ENCODE measurements at places on chromosomes 6 and 20.

DNA sequence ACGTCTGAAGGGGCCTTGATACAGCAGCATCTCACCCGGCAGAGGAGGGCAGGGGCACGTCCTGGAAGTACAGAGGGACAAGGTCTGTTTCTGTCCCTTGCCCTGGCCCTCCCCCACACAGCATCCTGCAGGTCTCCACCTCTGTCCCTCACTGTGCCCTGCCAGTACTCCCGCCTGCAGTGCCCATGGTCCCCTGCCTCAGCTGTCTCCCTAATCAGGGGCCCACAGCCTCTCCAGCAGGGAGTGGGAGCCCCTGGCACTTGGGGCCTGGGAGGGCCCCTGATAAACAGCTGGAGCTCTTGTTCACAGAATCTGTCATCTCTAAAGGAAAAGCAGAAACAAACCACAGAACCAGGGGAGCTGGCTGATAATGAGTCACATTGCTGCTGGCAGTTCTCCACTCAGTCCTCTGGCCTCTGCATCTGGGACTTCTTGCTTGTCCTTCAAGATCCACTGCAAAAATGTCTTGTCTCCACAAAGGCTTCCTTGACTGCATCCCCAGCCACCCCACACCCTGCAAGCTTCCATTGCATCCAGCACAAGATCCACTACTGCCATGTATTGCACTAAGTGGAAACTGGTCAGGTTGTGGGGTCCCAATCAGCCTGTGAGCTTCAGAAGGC is 33.2 kb upstream of the TAF8 start:
- peak; percentile 58 for DNase-seq

- DNase-seq, result no peak
Measured at GRCh38 chr6:168562576-168563151, 121.7 kb downstream of the SMOC2 start.

DNA sequence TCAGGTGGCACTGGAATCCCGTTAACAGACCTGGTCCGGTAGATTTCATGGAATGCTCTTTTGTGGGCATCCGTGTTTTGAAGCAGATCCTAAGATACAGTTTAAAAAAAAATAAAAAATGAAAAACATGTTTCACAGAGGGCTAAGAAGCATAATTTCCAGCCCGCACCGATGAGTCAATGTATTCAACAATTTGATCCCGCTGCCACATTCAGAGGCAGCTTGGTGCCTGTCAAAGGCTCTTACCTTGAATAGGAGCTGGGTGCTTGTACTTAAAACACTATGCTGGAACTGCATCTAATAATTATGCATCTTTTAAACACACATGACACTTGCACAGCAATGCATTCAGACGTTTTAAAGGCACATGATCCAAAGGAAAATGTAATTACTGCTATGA is 164.8 kb downstream of the SYNE1 start:
- no peak for DNase-seq

DNA sequence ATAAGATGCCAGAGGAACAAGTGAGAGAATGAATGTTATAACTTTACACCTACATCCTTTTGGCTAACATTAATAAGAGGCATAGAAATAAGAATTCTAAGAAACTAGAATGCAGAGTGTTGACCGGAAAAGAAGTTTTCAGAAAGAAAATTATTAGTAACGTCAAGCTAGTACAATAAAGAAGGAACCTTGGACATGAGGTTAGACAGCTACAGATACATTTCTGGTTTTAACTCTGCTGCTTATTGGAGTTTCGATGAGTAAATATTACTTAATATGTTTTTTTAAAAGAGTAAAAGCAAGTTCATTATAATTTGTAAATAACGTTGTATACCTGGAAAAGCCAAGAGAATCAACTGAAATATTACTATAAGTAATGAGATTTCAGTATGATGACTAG is 22.7 kb downstream of the TAB2 start:
- no peak for DNase-seq

DNA sequence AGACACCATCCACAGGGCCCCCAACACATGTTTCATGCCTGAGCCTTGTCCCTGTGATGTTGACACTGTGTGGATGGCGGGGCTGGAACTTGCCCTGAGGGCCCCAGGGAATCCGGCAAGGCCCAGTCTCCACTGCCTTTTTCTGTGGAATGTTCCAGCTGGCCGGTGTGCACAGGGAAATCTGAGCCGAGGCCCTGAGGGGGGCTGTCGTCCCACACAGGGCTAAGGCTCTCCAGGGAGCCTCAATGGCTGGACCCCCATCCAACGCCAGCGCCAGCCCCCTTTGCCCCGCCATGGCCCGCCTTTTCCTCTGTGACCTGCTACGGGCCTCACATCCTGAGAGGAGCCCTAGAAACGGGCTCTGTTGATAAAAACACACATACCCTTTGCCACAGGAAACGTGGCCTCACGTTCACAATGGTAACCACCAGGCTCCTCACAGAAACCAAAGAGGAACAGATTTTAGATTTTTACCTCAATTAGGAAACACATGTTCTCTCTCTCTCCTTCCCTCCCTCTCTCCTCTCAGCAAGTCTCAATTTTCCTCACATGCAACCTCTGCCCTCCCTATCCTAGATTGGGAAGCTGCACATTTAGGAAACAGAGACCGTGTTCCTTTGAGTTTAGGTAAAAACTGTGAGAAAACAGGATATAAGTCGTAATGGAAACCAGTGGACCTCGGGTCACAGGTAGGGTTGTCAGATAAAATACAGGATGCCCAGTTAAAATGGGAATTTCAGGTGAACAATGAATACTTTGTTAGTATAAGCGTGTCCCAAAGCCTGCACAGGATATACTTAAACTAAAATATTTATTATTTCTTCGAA is 13.7 kb upstream of the ZNF831 start:
- peak; percentile 78 for DNase-seq

DNA sequence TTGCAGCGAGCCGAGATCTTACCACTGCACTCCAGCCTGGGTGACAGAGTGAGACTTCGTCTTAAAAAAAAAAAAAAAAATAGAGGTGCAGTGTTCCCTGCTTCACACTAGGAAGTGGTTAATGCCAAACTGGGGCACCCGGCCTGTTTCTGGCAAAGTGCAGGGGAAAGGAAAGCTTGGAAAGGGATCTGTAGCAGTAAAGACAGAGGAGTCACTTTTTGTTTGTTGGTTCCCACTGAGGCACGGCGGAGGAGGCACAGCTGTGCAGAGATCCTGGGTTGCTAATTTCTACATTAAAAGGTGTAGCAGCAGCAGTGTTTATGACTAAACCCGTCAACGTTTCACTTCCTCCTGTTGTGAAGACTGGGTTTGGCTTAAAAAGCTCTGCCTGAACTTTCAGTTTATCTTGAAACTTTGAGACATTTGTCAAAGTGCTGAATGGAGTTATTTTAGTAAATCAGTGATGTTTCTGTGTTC is 125.6 kb downstream of the CARMIL1 start:
- peak; percentile 57 for DNase-seq

DNA sequence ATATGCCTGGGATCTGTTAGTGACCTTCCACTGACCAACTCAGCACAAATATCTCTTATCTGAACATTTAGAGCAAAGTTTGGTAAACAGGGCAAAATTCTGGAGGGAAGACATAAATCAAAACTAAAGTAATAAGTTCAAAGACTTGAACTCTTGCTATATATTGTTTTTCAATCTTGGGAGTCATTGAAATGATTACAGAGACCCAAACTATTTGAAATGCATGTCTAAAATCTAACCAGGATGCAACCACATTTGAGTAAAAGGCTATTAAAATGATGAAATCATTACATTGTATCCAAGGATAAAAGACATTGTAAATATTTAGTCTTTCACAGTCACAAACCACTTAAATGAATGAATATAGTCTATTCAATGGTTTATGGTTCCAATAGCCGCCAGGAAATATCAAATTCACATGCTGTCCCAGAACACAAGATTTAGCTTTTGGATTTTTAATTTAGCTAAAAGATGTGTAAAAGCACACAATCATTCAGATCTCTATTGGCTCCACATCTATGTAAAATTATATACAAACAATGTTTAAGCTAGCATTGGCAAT is 256.6 kb upstream of the EPHA7 start:
- no peak for DNase-seq

DNA sequence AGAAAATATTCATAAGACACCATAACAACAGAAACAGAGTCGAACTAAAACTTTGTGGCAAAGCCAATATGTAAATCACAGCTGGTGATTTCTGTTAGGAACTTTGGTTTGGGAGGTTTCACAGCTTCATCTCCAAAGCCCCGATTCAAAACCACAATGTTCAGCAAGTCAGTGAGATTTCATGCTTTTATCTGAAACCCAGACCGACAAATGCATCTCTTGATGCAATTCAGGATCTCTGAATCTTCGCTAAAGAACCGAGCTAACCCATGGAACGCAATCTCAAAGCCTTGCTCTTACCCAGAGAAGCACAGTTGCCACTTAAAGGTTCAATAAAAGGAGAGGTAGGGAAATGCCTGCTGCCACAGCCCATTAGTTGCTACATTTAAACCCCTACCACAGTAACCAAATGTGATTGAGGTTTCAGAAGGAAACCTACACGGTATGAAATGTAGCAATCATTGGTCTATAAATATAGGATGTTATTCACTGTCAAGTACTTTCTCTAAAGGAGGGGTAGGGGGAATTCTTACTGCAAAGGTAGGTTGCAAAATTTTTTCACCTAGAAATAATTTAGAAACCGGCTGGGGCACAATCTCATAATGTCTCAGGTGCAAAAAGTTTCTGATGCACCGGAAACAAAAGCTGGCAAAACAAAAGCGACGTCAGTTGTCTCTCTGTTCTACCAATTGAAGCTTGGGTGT is 381.0 kb upstream of the ARID1B start:
- DNase-seq, result peak; percentile 33

GRCh38 chr20:24487648-24488047 is 18.2 kb downstream of the SYNDIG1 start:
- DNase-seq, result no peak

GRCh38 chr6:43203029-43203717 is 21.2 kb downstream of the CUL9 start:
- no peak for DNase-seq

DNA sequence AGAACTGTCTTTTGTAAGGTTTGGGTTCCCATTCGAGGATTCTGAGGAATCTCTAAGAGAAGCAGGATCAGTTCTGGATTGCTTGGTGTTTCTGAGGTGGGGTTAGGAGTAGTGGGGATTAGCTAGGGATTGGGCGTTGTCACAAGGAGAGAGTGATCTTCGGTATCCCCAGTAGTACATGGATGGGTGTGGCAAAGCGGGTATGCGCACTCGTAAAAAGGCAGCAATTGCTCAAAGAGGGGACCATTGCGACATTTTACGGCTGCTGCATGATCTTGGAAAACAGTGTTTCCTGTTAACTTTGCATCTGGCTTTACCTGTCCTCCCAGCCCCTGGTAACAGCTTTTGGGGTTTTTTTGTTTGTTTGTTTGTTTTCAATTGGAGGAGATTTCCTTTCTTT is 9.7 kb upstream of the ZSCAN9 start:
- no peak for DNase-seq

GRCh38 chr6:144952456-144953240 is 667.5 kb downstream of the UTRN start:
- no peak for DNase-seq

DNA sequence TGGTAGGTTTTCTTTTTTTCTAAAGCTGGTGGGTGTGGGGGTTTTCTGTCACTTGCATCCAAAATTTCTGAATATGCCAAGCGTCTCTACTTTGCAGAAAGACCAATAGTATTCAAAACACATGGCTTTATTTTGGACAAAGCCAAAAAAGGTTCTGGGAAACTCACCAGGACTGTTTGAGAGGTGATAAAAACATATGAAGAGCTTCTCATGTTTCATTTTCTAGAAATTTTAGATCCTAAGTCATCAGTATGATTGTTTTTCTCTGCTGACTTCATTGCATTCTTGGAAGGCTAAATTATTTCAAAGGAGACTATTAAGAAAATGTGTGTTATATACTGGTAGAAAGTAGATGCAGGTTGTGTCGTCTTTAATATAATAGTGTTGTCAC is 51.3 kb downstream of the GCLC start:
- no peak for DNase-seq

GRCh38 chr20:46964618-46965455 is 70.2 kb downstream of the EYA2 start:
- DNase-seq, result no peak

DNA sequence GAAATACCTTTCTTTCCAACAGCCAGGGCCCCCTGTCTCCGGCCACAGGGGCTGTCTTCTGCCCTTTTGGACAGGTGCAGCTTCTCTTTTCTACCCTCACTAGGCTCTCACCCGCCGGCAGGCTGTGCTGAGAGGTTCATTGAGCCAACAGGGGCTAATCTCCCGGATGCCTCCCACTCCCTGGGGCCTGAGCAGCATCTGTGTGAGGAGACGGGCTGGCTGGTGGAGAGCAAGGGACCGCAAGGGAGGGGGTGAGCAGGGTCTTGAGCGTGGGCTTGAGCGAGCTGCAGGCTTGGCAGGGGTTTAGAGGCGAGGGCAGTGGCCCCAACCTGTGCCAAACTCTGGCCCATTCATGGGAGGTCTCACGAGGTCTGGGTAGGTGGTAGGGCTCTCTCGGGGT is 56.5 kb upstream of the CST7 start:
- no peak for DNase-seq

DNA sequence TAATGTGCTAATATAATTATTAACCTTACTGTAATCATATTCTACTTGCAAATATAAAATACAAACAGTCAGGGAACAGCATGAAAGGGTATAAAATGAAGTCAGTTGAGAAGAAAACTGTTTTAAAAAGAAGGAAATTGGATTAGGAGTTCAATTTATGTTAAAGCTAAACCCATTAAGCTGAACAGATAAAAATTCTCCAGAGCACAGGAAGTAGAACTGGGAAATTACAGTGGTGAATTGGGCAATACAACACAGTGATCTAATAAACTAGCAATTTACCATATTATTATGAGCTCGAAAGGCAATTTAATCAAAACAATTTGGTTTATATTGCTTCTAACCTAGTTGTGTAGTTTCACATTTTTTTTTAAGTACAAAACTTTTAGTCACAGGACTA is 407.4 kb upstream of the RGS17 start:
- no peak for DNase-seq

DNA sequence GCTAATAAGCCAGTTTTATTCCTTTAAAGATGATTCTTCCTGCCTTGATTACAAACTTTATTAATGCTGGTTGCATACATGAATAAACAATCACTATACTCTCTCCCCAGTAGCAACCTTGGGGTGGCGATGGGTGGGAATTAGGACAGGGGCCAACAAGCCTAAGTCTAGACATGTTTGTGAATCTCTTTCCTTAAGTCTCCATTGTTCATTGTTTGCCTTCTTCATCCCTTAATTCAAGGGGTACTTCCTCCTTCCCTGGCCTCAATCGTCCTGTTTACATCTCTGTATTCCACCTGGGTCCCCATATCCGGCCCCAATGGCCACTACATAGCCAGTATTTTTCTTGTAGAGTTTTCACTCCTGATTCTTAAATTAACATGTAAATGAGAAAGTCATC is 66.0 kb downstream of the ARHGAP18 start:
- DNase-seq, result no peak

- no peak for DNase-seq
Measured at GRCh38 chr6:163095401-163095800, 319.1 kb upstream of the QKI start.

GRCh38 chr6:14549304-14549770 is 431.8 kb downstream of the CD83 start:
- no peak for DNase-seq

Data from CD4-positive, alpha-beta T cell treated with Interleukin-6 for 4 hours (primary cell).